ENCODE measurements at places on chromosomes 3 and 15.

DNA sequence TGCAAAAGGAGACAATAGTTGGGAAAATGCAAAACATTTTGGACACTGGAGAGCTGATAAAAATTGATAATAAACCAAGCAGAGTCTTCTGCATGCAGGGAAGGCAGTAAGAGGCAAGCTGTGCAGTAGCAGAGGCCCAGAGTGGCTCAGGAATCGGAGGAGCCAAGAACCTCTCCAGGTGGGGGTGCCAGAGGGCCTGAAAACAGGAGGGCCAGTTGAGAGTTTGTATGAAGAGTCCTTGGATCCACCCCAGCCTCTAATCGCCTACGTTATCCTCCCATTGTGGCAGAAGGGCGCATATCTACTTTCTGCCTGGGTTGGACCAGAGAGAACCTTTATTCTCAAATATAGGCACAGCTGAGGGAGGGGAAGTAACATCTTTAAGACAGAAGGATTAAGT lies 48.9 kb upstream of the RBP1 start:
- DNase-seq, result peak; percentile 5

DNA sequence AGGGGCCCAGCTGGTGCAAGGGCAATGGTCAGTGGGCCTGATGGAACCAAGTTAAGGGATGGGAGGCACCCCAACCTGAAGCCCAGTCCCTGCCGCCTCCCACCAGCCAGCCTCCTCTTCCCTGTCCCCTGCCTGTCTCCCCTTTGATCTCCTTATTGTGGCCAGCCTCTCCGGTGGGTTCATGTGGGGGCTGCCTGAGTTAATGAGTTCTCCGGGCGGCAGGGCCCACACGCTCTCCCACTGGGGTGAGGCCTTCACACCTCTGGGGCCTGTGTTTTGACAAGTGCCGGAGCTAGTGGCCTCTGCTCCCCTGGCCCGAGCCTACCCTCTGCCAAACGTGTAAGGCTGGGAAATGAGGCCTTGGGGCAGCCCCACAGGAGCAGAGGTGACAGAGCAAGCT lies 7.2 kb upstream of the MESP1 start:
- no peak for DNase-seq

- no peak for DNase-seq
These were observed 28.4 kb downstream of the CHDH start for GRCh38 chr3:53817809-53818208.

DNA sequence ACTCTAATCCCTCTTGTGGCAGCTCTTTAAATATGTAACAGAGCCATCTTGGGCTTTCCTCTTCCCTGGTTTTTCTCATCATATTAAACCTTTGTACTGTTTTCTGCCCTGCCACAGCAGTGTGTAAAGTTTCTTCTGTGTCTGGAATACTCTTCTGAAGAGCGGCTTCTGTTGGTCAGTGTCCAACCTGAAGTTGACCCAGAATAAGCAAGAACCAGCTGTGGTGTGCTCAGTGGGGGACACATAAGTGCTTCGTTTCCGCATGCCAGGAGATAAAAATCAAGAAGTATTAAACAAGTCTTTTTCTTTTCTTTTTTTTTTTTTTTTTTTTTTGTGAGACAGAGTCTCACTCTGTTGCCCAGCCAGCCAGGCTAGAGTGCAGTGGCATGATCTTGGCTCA lies 173.2 kb upstream of the CHRM5 start:
- DNase-seq, result peak; percentile 19

- DNase-seq, result no peak
These were observed 32.6 kb upstream of the NR2C2 start for GRCh38 chr3:14914779-14915117.

GRCh38 chr15:99702895-99703602 lies 30.2 kb downstream of the LYSMD4 start:
- DNase-seq, result peak; percentile 56

- peak; percentile 75 for DNase-seq
These were observed 11.0 kb upstream of the PDCD6IP start for GRCh38 chr3:33787328-33788009.

- peak; percentile 84 for DNase-seq
These were observed 228.2 kb upstream of the ZPLD1 start for GRCh38 chr3:102206511-102207031.

GRCh38 chr3:53161820-53162671 lies 1.0 kb downstream of the PRKCD start:
- DNase-seq, result peak; percentile 46
